CD4-positive, alpha-beta T cell treated with Interleukin-4 for 4 hours (primary cell): ENCODE measurements at places on chromosomes 13 and 19.

DNA sequence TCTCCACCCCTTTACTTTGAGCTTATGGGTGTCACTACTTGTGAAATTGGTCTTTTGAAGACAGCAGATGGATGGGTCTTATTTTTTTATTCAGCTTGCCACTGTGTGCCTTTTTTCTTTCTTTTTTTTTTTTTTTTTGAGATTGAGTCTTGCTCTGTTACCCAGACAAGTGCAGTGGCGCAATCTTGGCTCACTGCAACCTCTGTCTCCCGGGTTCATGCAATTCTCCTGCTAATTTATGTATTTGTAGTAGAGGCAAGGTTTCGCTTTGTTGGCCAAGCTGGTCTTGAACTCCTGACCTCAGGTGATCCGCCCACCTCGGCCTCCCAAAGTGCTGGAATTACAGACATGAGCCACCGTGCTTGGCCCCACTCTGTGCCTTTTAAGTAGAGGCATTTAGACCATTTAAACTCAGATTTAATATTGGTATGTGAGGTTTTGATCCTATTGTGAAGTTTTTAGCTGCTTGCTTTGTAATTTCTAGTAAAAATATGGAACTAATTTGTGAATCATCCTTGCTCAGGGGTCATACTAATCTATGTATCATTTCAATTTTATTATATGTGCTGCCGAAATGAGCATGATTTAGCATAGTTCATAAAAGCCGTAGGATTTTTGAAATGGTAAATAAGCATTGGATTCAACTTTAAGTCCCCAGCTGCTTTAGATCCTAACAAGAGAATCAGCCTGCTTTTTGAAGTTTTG lies 584.5 kb downstream of the SLITRK1 start:
- DNase-seq: no peak

GRCh38 chr13:68369739-68370138 lies 1139.6 kb upstream of the PCDH9 start:
- DNase-seq: no peak

- no peak for DNase-seq
Measured at GRCh38 chr13:65154661-65155447, 2075.3 kb downstream of the PCDH9 start.

DNA sequence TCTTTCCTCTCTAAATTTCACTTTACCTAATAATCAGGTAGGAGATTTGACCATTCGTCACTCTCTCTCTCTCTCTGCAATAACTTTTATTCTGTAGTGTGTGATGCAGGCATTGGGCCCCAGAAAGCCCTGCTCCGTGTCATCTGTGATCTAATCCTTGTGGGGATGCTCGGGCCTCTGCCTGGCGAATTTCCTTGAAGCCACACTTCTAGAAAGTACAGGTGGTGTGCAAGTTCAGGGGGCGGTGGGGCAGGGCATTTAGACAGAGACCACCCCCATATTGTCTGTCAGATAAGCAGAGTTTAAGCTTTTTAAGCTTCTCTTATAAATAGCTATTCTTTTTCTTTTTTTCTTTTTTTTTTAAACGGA lies 53.4 kb upstream of the GPR12 start:
- no peak for DNase-seq

- no peak for DNase-seq
Measured at GRCh38 chr13:46339035-46339666, 47.9 kb downstream of the RUBCNL start.

- DNase-seq: no peak
Measured at GRCh38 chr13:70959035-70959775, 851.0 kb upstream of the KLHL1 start.

GRCh38 chr19:54164369-54165068 lies 5.0 kb upstream of the LENG1 start:
- peak; percentile 47 for DNase-seq

GRCh38 chr13:30158774-30159445 lies 148.4 kb downstream of the KATNAL1 start:
- DNase-seq: peak; percentile 68

DNA sequence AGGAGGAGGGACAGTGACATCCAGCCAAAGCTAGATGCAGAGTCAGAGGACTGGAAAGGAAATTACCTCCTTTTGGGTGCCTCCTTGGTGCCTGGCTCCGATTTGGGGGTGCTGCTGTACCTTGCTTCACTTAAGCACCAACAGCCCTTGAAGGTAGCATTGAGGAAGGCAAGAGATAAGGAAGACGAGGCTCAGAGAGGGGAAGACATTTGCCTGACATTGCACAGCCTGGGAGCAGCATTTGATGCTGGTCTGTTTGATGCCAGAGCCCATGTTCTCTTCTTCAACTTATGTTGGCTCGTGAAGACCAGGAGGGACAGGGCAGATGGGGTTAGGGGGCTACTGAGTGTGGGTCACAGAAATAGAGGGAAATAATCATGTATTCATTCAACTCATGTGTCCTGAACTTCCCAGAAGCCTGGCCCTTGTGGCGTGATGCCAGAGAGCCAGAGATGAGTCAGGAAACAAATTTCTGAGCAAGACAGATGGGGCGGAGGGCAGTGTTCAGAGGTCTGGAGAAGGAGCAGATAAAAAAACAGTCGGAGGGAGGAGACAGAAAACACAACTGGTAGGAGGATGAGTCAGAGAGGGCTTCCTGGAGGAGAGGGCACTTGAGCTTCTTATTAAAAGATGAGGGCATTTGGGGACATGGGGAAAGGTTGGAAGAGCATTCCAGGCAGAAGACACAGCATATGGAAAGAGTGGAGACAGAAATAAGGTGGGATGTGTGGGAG lies 3.0 kb upstream of the C19orf81 start:
- DNase-seq: no peak

GRCh38 chr13:24625870-24626849 lies 54.0 kb upstream of the ATP12A start:
- DNase-seq: peak; percentile 49

- no peak for DNase-seq
Measured at GRCh38 chr13:27012482-27013197, 159.0 kb downstream of the USP12 start.

GRCh38 chr19:8532225-8532624 lies 18.3 kb upstream of the ZNF414 start:
- no peak for DNase-seq

DNA sequence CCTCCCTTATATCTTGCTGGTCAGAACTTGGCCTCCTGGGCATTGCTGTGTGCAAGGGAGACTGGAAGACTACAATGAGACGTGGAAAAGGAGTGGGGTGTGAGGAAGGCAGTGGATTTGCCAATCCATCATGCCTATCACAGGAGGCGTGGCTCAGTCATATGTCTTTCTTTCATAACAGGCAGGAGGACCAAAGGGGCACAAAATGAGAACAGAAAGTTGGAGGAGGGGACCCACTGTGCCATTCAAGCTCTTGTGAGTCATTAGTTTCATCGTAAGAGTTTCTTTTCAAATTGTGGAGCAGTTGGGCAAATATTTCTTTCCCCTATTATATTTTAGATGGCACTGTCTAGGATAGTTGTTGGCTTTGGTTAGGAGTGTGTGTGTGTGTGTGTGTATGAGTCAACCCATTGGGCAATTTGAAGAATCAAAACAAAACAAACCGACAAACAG lies 471.5 kb downstream of the TSHZ3 start:
- DNase-seq: peak; percentile 1

DNA sequence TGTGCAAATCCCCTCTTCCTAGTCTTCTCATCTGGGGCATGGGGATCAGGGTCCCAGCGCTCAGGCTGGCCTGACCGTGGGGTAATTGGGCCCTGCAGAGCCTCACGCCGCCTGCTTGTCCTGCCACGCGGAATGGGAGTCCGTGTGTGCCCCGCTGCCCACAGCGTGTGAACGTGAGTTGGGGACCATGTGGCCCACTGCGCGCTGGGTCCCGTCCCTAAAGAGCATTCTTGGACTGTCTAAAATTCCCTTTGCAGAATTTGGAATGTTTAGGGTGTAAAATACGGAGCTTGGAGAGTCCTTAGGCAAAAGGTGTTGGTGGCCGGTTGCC lies 2.9 kb downstream of the TMPRSS9 start:
- DNase-seq: no peak

DNA sequence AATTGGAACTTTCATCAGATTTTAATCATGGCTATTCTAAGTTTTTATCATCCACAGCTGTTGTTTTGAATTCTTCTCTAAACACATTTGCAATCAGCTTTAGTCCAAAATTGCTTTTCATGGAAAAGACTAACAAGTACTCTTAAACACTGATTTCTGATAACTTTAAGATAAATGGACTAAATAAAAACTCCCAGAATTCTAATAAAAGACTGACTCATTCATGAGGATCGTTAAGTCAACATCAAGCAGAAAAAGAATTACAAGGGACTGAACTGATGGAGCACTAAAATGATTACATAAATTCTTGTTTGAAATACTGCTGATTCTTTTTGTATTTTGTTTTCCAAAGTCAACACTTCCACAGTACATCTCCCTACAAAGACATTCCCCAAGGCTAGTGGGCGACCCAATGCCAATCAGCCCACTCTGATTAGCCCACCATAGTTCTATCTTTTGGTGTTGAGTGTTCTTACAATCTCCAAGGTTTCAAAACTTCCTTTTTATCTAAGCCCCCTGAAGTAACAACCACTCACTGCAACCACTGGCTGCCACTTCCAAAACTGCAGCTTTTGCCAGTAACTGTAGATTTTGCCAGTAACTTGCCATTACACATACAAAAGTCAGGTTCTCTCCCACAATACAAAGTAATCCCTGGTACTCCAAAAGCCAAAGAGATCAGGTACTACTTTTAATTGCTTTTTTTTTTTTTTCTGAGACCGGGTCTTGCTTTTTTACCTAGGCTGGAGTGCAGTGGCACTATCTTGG lies 14.0 kb upstream of the NAA16 start:
- no peak for DNase-seq

DNA sequence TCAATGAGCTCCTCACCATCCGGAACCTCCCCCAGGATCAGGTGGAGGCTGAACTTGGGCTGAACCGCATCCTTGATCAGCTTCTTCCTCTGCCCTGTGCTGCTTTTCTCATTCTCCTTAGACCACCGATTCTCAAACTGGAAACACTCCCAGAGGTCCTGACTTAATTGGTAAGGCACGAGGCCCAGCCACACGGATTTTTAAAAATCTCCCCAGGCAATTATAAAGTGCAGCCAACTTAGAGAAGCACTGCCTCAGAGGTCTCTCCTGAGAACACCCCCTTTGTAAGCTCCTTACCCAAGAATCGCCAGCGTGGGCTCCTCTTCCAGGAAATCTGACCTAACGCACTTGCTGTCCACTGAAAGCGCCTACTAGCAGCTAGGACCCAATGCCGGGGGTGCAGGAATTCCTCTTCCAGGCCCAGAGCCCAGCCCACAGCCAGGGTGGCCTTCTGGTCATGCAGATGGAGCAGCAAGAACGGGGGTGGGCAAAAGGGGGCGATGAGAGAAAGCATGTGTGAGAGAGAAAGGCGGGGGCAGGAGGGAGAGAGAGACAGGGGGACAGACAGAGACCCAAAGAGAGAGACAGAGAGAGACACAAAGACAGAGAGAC lies 66.9 kb upstream of the CACNA1A start:
- no peak for DNase-seq

GRCh38 chr13:109671919-109672318 lies 114.5 kb downstream of the IRS2 start:
- no peak for DNase-seq

DNA sequence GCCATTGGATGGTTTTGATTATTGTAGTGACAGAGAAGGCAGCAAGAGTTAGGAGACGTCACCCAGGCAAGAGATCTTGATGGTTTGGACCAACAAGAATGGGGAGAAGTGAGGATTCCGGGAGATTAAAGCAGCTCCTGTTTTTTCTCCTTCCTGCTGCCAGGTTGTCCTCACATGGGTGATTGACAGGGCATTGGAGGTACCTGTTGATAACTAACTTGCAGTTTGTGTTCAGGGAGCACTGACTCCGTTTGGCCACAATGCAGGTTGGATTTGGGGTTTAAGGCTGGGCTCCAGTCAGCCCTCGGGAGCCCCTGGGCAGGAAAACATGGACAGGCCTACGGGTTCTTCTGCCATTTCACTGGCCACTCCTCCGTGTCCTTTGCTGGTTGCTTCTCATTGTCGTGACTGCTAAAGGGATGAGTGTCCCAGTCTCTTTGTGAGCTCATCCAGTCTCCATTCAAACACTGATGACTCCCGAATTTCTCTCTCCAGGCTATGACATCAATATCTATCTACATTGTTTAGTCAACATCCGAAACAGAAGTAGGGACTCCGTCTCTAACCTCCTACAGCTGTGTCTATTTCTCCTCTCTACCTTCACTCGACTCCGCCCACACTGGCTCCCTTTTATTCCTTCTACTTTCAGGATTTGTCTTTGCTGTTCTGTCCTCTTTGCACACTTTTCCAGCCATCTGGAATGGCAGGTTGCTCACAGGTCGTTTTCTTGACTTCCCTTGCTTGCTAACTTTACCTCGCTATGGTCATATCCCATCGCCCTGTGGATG lies 1.3 kb upstream of the PTOV1 start:
- DNase-seq: no peak

- DNase-seq: no peak
Measured at GRCh38 chr19:44856421-44857083, 10.5 kb downstream of the NECTIN2 start.

- DNase-seq: no peak
Measured at GRCh38 chr13:113063091-113063491, 42.5 kb upstream of the F7 start.

DNA sequence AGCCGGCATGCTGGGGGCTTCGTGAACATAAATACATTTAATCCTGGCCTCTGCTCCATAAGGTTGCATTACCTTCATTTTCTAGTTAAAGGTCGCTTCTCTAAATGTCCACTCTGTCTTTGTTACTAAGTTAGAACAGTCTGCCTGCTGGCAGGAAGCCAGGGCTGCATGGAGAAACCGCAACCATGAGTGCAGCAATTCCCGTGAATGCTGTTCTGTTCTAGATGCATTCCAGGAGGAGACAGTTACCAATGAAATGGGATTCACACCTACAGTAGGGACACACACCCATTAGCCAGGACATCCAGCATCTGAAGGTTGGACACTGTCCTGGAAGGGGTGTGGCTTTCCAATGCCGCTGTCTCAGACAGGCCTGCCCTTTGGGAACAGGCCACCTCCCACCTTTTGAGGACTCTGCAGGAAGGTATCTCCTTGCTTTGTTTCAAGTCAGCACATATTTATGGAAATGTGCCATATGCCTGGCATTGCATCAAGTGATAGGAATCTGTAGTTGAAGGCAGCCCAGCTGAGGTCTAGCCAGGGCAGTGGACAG lies 129.7 kb downstream of the SLC7A1 start:
- DNase-seq: no peak
